Activated CD4-positive, alpha-beta T cell treated with anti-CD3 and anti-CD28 coated beads, Interleukin-2, amount 10 ng/mL, durations not matched to agents 24 days and 14 days (primary cell): ENCODE measurements at places on chromosomes 4 and X.
A peak's percentile ranks its signal among the peaks of the same experiment; 100 is the strongest.

GRCh38 chr4:157804986-157805385, 367.8 kb downstream of the GASK1B start:
- no peak for DNase-seq

DNA sequence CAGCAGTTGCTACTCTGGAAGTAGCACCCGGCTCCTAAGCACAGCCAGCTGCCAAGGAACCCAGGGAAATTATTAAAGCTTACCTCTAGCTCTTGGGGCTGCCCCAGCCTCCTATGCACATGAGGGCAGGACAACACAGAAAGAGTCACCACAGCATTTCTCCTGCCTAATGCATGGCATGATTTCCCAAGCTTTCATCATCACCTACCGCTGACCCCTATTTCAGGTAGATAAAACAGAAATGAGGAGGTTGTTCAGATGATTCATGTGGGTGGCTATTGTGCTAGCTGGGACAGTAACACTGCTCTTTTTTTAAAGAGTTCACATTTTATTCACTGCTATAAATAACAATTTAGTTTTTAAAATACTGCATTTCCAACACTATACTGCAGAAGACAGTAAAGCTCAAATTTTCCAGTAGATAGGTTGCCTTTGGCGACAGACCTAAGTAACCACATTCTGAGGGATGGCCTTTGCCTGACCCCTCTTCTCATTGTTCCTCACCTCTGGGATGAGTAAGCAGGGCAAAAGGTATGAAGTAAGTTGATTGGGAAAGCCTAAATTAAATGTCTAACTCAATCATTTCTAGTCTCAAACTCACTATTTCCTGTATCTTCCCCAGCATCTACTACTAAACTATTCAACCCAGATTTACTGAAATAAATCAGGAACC, 16.7 kb downstream of the CASK start:
- DNase-seq = no peak

GRCh38 chr4:1959104-1959384, 49.7 kb downstream of the NELFA start:
- no peak for DNase-seq

GRCh38 chr4:153759407-153760316, at the start of gene RNF175:
RNF175 (minus strand) TSS chr4:153760024; CDS start chr4:153759862, 162 bp downstream.
- DNase-seq = peak; percentile 63

- no peak for DNase-seq
Measured at GRCh38 chr4:184273166-184274147, 55.8 kb upstream of the ENPP6 start.

GRCh38 chr4:56618734-56619133, 62.4 kb downstream of the HOPX start:
- peak; percentile 45 for DNase-seq
